Choroid plexus epithelial cell (primary cell): ENCODE measurements at places on chromosomes 5 and 9.
A peak's percentile ranks its signal among the peaks of the same experiment; 100 is the strongest.

DNA sequence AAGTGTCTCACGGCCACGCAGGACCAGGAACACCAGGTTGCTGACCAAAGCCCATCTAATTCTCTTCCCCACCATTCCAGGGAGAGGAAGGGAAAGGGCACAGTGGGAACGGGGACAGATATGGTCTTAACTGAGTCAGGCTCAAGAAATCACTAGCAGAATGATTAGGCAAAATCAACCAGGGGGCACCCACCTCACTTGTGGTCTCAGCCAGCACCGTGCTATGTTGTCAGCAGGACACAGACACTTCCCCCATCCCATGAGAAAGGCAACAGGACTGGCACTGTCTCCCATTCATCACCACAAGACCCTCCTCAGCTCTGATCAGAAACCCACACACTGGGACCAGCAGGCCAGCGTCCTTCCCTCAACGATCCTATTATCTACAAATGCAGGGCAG, 2.9 kb downstream of the BICD2 start:
- no peak for DNase-seq

DNA sequence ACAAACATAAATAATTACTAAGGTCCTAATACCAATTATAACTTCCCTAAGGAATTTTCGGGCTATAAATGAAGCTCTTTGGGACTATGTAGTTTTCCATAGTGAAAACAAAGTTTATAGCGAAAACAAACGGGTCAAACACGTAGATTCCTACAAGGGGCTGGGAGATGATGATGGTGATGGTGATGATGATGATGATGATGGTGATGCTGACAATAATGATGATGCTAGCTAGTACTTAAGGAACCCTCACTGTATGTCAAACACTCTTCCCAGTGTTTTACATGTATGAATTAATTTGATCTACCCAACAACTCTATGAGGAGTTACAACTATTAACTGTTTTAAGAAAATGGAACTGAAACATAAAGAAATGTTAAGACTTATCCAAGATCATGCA, 63.7 kb upstream of the PIK3R1 start:
- no peak for DNase-seq

DNA sequence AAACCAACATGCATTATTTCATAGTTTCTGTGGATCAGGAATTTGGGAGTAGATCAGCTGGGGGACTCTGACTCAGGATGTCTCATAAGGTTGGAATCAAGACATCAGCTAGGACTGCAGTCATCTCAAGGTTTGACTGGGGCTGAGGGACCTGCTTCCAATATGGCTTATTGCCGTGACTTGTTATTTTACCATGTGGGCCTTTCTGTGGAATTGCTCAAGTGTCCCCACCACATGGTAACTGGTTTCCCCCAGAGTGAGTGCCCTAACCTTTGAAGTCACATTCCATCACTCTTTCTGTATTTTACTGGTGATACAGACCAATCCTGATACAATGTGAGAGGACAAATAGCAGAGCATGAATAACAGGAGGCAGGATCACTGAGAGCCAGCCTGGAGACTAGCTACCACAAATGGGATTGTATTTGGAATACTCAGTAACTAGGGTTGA, 70.2 kb upstream of the ELL2 start:
- DNase-seq = peak; percentile 45

- peak; percentile 85 for DNase-seq
These were observed 160.1 kb upstream of the ZNF608 start for GRCh38 chr5:124906339-124907097.

- no peak for DNase-seq
These were observed 3.9 kb upstream of the FBXO4 start for GRCh38 chr5:41921166-41921565.

DNA sequence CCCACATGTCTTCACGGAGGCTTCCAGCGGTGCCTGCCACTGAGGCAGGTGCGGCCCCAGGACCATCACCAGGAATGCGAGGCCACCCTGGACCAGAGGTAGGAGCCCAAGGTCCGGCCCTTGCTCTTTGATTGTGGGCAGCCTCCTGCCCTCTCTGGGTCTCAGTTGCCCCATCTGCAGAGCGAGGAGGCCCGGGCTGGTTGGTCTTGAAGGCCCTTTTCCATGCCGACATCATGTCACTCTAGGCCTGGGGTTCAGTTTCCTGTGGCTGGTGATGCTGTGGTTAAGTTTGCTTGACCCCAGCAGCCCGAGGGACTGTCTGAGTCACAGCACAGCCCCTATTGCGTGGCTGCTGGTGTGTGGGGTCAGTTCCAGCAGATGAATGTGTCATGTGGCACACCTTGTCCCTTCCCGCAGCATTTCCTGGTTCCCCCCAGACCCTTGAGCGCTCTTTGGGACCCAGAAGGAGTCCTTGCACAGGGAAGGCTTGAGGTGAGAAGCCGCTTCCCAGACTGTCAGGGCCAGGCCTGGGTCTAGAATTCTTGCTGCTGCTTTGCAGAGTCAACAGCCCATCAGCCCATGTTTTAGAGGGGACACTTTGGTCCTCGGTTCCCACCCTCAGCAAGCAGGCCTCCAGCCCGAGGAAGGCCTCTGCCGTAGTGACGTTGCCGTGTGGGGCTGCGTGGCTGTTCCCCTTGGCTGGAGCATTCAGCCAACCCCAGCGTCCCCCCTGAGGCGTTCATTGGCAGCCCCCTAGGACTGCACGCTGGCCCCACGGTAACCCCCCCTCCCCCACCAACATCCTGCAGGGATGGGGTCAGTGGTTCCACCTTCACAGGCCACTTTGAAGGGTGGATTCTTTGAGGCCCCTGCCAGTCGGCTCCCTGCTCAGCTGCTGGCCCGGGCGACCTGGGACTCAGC, 31.0 kb upstream of the HMCN2 start:
- peak; percentile 55 for DNase-seq

GRCh38 chr9:136493567-136493971, 10.7 kb upstream of the SEC16A start:
- no peak for DNase-seq
